ENCODE measurements at places on chromosomes 12 and 14.

- no peak overlapping the region for H3K27ac ChIP-seq
- DNase-seq: no peak
- H3K4me1 ChIP-seq: no peaks in the 10 kb centered on the region
- H3K27me3 ChIP-seq: peaks cover 3% of the 10 kb centered on the region
These were observed 9.8 kb downstream of the CCER1 start for GRCh38 chr12:90945070-90945649.

DNA sequence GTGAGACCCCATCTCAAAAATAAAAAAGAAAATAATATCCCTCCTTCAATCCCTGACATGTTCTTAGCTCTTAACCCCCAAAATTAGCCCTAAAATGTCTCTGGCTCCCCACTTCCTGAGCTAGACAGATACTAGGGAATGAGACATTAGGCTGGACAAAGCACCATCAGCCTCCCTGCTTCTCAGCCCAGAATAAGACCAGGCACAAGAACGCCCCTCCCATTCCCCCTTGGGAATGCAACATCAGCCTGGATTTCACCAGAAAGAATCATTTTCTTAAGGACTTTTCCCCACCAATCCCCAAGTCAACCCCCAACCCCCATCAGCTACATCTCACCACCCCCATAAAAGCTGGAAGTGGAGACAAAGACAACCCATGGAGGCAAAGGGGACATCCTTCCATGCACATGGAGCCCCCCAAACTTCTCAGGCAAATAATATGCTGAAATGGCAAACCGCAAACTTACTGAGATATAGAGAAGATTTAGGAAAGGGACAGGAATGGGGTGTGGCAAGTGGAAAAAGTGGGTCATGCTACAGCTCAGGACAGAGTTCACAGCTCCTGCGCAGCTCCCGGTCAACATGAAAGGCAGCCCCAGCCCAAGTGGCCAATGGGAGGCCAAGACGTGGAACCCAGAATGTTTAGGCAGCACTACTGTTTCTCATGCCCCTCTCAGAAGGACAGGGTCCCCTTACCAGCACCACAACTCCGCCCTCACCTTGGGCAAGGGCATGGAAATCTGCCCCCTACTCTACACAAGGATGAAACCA is 2.7 kb downstream of the CHD4 start:
- no peaks in the 10 kb centered on the region for H3K27me3 ChIP-seq
- H3K36me3 ChIP-seq: peaks cover 54% of the 10 kb centered on the region
- H3K4me1 ChIP-seq: peaks cover 36% of the 10 kb centered on the region
- peak overlapping the region; percentile 88 for H3K27ac ChIP-seq
- no peak overlapping the region for H3K4me3 ChIP-seq

GRCh38 chr14:49679271-49679670 is 8.7 kb downstream of the POLE2 start:
- no peaks in the 10 kb centered on the region for H3K27me3 ChIP-seq
- no peak overlapping the region for H3K27ac ChIP-seq
- peaks cover 55% of the 10 kb centered on the region for H3K36me3 ChIP-seq
- no peak for DNase-seq
- peaks cover 4% of the 10 kb centered on the region for H3K4me1 ChIP-seq
- no peak overlapping the region for H3K4me3 ChIP-seq

DNA sequence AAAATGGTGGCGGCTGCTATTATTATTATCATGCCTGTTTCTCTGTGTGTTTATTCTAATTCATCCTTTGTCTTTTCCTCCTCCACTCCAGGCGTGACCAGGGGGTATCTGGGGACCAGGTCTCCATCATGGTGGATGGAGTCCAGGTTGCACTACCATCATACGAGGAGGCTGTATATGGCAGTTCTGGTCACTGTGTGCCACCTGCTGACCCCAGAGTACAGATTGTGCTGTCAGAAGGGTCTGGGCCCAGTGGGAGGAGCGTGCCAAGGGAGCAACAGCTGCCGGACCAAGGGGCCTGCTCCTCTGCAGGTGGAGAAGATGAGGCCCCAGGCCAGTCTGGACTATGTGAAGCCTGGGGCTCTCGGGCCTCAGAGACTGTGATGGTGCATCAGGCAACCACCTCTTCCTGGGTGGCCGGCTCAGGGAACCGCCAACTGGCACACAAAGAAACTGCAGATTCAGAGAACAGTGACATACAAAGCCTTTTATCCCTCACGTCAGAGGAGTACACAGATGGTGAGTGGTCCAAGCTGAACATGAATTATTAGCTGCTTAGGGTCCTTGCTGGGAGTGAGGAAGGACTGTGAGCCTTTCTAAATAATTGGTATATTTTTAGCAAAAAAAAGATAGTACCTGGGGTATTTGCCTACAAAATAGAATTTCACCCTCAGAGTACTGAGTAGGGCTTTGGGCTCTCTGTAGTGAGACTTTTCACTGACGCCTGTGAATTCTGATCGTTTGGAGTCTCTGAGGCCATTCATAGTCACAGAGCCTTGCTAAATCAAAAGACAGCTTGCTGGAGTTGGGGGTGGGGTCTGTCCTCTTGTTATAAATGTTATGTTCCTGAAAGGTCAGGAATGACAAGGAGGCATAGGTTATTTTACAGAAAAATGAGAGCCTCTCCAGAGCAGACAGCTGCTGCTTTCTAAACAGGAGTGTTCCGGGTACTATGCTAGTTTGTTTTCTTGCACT is 58.1 kb upstream of the SRSF5 start:
- peaks cover 19% of the 10 kb centered on the region for H3K36me3 ChIP-seq
- H3K4me1 ChIP-seq: peaks cover 17% of the 10 kb centered on the region
- no peaks in the 10 kb centered on the region for H3K27me3 ChIP-seq
- no peak overlapping the region for H3K4me3 ChIP-seq
- no peak overlapping the region for H3K27ac ChIP-seq

DNA sequence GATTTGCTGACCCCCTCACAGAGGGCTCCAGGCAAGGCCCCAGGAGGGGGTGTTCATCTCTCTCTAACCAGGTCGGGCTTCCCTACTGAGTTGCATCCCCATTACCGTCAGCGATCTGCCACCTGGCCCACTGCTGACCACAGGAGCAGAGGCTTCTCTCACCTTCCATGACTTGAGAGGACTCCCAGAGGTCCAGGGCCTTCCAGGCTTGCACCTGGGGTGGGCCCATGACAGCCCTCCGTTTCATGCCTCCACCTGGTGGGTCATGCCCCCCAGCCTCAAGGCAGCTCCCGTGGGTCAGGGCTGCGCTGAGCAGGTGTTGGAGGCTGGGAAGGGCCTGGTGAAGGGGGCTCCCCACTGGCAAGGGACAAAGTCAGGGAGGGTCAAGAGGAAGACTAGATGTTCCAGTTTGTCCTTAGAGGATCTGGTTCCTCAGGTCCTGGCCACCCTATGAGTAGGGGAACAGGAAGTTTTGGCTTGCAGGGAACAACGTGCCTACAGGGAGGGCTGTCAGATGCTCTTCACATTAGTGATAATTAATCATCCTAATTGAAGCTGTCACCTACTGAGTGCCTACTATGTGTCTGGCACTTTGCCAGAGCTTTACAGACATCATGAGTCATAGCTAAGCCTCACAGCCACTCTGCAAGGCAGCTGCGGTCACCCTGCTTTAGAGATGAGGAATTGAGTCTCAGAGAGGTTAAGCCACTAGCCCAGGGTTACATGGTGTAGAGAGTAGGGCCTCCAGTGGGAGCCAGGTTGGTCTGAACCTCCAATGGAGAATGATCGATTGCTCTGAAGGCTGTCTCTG is 13.8 kb downstream of the NFKBIA start:
- H3K36me3 ChIP-seq: no peaks in the 10 kb centered on the region
- DNase-seq: no peak
- H3K4me3 ChIP-seq: no peak overlapping the region
- H3K27me3 ChIP-seq: no peaks in the 10 kb centered on the region
- no peak overlapping the region for H3K27ac ChIP-seq
- peaks cover 6% of the 10 kb centered on the region for H3K4me1 ChIP-seq

GRCh38 chr14:82879949-82880535 is 1346.4 kb upstream of the SEL1L start:
- no peaks in the 10 kb centered on the region for H3K36me3 ChIP-seq
- H3K4me3 ChIP-seq: no peak overlapping the region
- no peak for DNase-seq
- no peaks in the 10 kb centered on the region for H3K27me3 ChIP-seq

DNA sequence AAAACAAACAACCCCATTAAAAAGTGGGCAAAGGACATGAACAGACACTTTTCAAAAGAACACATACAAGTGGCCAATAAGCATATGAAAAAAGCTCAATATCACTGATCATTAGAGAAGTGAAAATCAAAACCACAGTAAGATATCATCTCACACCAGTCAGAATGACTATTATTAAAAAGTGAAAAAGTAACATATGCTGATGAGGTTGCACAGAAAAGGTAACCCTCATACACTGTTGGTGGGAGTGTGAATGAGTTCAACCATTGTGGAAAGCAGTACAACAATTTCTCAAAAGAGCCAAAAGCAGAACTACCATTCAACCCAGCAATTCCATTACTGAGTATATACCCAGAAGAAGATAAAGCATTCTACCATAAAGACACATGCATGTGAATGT is 18.2 kb downstream of the PDE6H start:
- H3K27ac ChIP-seq: no peak overlapping the region
- H3K36me3 ChIP-seq: peaks cover 4% of the 10 kb centered on the region

DNA sequence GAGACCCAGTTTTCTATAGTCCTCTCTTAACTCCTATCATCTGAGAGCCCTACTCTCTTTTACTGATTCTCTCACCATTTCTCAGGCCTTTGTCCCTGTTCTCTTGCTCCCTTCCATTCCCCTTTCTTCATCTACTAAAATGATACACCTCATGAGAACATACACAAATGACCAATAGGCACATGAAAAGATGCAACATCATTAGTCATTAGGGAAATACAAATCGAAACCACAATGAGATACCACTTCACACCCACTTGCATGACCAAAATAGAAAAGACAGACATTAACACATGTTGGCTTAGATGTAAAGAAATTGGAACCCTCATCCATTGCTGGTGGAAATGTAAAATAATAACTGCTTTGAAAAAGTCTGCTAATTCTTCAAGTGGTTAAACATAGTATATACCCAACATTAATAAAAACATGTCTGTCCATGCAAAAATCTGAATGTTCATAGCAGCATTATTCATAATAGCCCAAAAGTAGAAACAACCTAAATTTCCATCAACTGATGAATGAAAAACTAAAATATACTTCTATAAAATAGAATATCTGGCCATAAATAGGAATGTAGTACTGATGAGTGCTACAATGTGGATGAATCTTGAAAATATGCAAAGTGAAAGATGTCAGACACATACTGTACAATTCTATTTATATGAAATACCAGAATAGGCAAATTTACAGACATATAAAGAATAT is 66.0 kb downstream of the DENND5B start:
- no peak overlapping the region for H3K4me3 ChIP-seq
- no peak overlapping the region for H3K27ac ChIP-seq
- H3K4me1 ChIP-seq: peaks cover 2% of the 10 kb centered on the region
- H3K27me3 ChIP-seq: no peaks in the 10 kb centered on the region

DNA sequence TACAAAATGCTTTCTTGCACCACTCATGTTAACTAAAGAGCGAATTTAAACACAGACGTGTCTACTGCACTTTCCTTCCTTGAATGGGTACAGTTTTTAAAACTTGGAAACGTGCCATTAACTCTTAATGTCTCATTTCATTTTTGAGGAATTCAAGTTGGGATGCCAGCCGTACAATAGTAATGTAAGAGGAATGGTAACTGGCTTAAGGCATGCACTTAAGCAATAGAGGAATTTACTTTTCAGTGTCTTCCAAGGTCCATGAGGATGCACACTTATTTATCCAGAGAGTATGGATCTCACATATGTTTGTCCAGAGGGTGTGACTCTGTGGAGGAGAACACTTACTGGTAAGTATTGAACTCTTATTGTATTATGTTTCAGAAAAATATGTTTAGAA is 52.9 kb downstream of the PPP4R4 start:
- DNase-seq: no peak
- no peaks in the 10 kb centered on the region for H3K4me1 ChIP-seq
- H3K36me3 ChIP-seq: no peaks in the 10 kb centered on the region
- peaks cover 4% of the 10 kb centered on the region for H3K27me3 ChIP-seq
- H3K4me3 ChIP-seq: no peak overlapping the region
- no peak overlapping the region for H3K27ac ChIP-seq

GRCh38 chr14:101031186-101031585 is 127.7 kb upstream of the RTL1 start:
- no peak overlapping the region for H3K4me3 ChIP-seq
- H3K36me3 ChIP-seq: no peaks in the 10 kb centered on the region
- H3K4me1 ChIP-seq: no peaks in the 10 kb centered on the region

DNA sequence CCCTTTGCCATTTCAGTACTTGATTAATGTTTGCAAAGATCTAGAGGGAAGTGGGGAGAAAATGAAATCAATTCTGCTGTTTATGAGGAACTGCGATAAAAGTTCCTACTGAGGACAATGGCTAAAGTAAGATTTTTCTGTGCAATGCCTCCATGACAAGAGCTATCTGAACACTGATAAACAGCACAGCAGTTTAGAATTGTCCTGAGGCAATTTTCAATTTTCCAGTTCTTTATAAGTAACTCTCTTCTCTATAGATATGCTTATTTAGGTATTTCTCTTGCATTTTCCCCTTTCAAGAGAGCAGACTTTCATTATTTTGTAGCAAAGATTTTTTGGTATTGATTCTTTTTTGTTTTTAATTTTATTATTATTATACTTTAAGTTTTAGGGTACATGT is 34.6 kb upstream of the TMTC2 start:
- H3K27ac ChIP-seq: no peak overlapping the region
- no peak for DNase-seq
- no peaks in the 10 kb centered on the region for H3K36me3 ChIP-seq

GRCh38 chr14:102279688-102280348 is 25.1 kb downstream of the MOK start:
- H3K4me1 ChIP-seq: no peaks in the 10 kb centered on the region
- H3K27ac ChIP-seq: no peak overlapping the region
- H3K36me3 ChIP-seq: no peaks in the 10 kb centered on the region
- no peaks in the 10 kb centered on the region for H3K27me3 ChIP-seq
- DNase-seq: no peak

DNA sequence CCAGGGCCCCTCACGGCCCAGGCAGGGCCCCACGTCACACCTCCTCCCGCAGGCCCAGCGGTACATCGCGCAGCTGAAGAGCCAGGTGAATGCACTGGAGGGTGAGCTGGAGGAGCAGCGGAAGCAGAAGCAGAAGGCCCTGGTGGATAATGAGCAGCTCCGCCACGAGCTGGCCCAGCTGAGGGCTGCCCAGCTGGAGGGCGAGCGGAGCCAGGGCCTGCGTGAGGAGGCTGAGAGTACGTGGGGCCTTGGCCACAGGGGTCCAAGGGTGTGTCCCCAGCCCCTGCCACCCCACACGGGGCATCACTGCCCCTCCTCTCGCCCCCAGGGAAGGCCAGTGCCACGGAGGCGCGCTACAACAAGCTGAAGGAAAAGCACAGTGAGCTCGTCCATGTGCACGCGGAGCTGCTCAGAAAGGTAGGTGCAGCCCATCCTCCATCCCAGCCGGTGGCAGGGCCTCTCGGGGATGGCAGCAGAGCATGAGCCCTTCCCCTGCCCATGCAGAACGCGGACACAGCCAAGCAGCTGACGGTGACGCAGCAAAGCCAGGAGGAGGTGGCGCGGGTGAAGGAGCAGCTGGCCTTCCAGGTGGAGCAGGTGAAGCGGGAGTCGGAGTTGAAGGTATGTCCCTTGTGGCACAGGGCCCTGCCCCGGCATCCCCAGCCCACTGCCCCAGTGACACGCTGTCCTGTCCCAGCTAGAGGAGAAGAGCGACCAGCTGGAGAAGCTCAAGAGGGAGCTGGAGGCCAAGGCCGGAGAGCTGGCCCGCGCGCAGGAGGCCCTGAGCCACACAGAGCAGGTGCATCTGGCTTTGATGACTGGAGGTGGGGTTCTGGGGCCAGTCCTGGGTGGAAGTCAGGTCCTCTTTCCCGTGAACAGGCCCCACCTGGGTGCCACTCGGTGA is 20.9 kb downstream of the HIP1R start:
- no peak overlapping the region for H3K27ac ChIP-seq
- no peaks in the 10 kb centered on the region for H3K27me3 ChIP-seq
- no peaks in the 10 kb centered on the region for H3K4me1 ChIP-seq
